KG1 (cell line): ENCODE measurements at places on chromosomes 16 and 17.

DNA sequence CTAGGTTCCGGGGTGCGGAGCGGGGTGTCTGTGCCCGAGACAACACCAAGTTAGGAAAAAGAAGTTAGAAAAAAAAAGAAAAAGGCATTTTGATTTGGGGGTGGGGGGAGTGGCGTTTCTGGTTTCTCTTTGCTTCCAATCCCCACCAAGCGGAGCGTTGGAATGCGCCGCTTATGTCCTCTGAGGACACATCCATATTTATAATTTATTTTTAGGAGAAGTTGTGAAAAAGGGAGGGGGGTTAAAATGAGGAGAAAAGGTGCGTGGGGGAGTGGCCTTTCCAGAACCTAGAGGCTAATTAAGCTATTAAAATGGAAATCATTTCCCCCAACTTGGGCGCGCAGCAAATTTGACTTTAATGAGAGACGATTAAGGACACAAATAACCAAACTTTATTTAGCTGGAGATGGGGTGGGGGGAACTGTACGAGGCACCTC is 232.1 kb downstream of the MRTFB start:
- DNase-seq: no peak

DNA sequence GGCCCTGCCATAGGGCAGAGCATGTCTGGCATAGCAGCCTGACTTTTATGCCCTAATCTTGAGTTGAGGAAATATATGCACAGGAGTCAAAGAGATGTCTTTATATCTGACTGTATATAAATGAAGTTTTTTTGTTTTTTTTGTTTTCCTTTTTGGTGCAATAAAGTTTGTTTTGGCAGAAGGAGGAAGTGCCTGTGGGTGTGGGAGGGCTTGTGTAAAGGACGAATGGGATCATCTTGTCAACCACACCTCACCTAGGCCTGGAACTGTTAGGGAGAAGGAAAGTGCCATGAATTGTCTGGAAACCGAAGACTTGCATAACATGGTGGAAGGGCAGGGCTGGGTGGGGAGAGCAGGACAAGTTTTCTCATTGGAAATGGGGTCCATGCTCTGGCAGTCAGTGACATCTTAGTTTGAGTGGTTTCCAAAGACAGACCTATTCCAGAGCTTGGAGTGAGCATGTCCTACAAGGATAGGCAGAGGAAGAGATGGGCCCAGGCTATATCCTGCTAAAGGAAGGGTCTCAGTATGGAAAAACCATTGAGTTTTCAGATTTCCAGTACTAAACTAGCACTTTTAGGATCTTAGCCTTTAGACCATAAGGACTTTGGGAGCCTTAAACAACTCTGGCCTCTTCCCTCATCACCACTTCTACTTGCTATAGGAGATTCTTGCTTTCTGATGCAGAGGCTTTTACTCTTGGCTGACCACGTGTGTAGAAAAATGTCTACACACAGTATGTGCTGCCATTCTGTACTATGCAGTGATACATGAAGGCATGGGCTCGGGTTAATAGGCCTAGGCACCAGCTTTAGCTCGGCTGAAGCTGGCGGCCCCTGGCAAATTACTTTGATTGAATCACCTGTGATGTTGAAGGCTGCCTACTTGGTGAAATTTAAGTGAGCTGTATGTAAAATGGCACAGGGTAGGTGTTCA is 15.5 kb downstream of the SNF8 start:
- no peak for DNase-seq

GRCh38 chr16:50310308-50311133 is 44.2 kb downstream of the ADCY7 start:
- no peak for DNase-seq

- no peak for DNase-seq
These were observed 36.0 kb downstream of the OSBPL7 start for GRCh38 chr17:47785538-47786123.

DNA sequence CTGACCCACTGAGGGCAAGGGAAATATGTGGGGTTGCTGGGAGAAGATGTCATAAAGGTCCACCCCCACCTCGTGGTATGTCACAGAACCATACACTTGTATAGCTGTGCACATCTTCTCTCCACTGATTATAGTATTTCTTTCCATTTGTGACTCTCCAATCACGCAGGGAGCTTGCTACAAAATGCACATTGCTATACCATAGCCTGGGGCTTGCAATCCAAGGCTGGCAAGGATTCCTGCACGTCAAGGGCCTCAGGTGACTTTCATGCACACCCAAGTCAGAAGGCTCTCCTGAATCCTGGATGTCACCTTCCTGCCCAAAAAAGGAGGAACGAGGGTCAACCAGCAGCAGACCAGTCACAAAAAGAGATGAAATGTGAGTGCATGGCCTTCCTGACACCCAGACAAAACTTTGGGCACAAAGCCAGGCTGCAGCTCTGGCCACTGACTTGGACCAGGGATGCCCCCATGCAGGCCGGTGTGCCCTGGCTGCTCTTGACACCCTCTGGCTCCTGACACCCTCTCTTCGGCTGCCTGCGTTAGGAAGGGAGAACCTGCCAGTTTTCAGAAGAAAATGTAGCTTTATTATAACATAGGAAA is 12.1 kb downstream of the TBC1D26 start:
- no peak for DNase-seq

GRCh38 chr17:20189302-20189701 is 180.1 kb downstream of the SPECC1 start:
- DNase-seq: no peak

- no peak for DNase-seq
These were observed 25.8 kb downstream of the SOX8 start for GRCh38 chr16:1007284-1007850.

GRCh38 chr17:8870406-8871040 is 3.0 kb upstream of the PIK3R6 start:
- no peak for DNase-seq

DNA sequence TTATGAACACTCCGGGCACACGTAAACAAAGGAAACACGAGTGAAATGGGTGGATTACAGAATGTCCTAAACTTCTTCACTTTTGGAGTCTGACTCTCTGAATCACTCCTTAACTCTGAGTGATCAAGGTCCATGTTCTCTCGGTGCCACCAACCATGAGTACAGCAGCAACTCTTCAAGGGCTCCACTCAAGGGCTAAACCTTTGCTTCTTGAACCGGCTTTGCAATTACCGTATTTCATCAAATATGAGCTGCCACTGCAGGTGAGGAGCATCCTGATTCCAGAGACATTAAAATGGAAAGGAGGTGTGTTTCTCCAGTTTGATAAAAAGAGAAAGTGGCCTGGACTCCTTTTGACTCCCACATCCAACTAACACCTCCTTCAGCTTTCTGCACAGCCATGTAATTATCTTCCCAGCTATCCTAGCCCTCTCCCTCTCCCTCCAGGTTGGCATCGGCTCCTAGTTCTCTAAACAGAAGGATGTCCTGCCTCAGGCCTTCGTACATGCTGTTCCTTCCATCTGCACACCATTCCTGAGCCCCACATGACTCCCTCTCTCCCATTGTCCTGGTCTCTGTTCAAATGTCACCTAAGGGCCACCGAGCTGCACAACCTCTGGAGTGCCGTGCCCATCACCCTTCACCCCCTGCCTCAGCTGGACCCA is 61.4 kb downstream of the ZDHHC7 start:
- no peak for DNase-seq

GRCh38 chr17:80930335-80931279 is 61.0 kb upstream of the CHMP6 start:
- DNase-seq: no peak

- no peak for DNase-seq
These were observed 307.6 kb downstream of the ZFHX3 start for GRCh38 chr16:72740347-72740746.

DNA sequence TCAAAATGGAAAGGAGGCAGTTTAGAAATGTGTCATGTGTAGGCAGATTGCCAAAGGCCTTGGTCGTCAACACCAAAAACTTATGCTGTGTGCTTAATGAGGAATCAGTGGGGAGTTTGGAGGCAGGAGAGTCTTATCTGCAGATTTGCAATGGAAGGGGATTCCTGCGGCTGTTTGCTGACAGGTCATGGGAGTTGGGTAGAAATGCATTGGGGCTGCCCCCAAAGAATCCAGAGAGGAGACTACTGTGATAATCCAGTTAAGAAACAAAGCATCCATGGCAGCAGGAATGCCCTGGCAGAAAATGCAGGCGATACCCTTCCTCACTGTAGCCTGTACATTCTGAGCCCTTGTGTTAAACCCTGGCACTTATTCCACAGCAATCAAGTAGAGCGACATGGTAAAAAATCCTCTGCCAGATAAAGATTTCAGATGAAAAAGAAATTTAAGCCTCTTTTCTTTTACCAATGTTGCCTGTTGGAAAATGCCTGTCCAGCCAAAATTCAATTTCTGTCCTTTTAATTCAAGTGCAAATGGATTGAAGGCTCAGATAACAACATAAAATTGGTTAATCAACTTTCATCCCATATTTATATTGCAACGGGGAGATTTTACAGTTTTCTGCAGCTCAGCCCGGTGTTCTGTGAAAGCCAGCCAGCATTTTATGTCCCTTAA is 491.0 kb upstream of the CDH5 start:
- no peak for DNase-seq

- DNase-seq: no peak
These were observed 769.1 kb upstream of the CDH8 start for GRCh38 chr16:62805221-62805857.

DNA sequence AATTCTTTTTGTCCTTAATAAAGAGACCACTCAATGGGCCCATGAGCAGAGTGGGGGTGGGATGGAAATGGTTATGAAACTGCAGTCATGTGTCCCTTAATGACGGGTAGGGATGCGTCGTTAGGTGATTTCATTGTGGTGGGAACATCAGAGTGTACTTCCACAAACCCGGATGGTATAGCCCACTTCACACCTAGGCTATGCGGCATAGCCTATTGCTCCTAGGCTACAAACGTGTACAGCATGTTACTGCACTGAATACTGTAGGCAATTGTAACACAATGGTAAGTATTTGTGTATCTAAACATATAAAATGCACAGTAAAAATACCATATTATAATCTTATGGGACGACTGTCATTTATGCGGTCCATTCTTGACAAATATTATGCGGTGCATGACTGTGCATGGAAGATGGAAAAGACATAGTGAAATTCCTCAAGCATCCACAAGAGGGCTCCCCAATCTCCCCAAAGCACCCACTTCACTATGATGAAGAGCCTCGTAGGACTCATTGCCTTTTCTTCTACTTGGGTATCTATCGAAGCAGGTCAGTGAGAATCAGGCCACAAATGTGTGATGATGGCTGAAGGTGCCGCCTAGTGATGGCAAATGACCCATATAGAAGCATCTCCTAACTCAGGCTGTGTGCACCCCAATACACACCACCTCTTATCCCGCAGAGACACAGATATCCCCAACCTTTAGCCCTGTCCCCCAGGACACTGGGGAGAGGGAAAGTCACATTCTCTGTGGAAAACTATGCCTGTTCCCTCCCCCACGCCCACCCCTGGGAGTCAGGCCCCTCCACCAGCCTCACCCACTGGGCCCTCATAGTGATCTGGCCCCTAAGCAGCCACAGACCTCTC is 43.5 kb downstream of the TBX21 start:
- no peak for DNase-seq

GRCh38 chr17:8417806-8418205 is 17.9 kb upstream of the NDEL1 start:
- DNase-seq: no peak

- DNase-seq: no peak
These were observed 47.2 kb downstream of the ANKRD11 start for GRCh38 chr16:89442990-89443726.
